ENCODE measurements at places on chromosomes 1 and 21.

- no peak for DNase-seq
These were observed 16.7 kb upstream of the COL6A2 start for GRCh38 chr21:46081022-46081861.

GRCh38 chr1:78447086-78447485 is 43.7 kb upstream of the PTGFR start:
- DNase-seq, result no peak

- DNase-seq, result peak; percentile 92
These were observed 47.1 kb downstream of the ATP2B4 start for GRCh38 chr1:203673550-203674411.

- no peak for DNase-seq
These were observed 11.2 kb upstream of the SLC35E2B start for GRCh38 chr1:1703796-1704195.

GRCh38 chr1:12343823-12344487 is 114.1 kb downstream of the VPS13D start:
- no peak for DNase-seq

All from K562 (cell line).